Osteoblast (primary cell): ENCODE measurements at places on chromosomes 1 and 21. TPM values are rescaled to one million over a fixed set of nuclear protein-coding genes. Genes with fewer than 3 reads are reported as not detected.
A peak's percentile ranks its signal among the peaks of the same experiment; 100 is the strongest.

DNA sequence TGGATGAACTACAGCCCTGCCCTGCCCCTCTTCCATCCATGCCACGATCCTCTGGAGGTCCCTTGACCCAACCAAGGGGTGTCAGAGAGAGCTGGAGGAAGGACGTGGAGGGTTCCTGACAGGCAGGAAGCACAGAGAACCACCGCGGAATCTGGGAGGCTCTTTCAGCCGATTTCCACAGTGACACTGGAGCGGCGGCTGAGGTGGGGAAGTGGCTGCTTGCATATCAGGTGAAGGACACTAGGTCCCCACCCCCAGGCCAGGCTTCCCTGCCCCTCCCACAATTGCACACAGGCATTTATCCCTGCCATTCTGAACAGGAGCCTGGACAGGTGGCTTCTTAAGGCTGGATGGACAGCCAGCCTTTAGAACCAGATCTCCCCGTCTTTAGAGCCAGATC is 17.5 kb downstream of the LRRC71 start:
- DNase-seq, result no peak
- no peak overlapping the region for H3K27ac ChIP-seq
- no peaks in the 10 kb centered on the region for H3K27me3 ChIP-seq
- no peaks in the 10 kb centered on the region for H3K4me1 ChIP-seq
- H3K4me3 ChIP-seq, result no peak overlapping the region

Gene CR1L
- total RNA-seq, result not detected in 2 replicates

DNA sequence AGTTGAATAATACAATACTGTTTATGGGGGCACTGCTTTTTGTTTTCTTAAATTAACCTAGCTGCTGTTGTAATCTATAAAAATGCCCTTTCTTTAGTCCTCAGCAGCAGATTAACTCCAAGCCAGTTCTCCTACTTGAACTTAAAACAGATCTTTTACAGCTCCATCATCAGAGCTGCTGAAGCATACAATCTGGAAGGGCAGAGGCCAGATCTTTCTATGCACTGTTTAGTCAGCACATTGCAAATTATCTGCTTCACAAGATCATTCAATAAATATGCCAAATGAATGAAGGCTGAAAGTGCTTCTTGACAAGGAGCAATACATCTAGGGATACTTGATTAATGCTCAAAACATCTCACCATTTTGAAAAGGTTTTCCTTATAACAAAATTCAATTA is 115.8 kb downstream of the PLPPR5 start:
- no peaks in the 10 kb centered on the region for H3K36me3 ChIP-seq
- DNase-seq, result no peak
- H3K4me3 ChIP-seq, result no peak overlapping the region
- H3K4me1 ChIP-seq, result no peaks in the 10 kb centered on the region
- H3K27me3 ChIP-seq, result no peaks in the 10 kb centered on the region
- H3K27ac ChIP-seq, result no peak overlapping the region

- DNase-seq, result no peak
- no peak overlapping the region for H3K4me3 ChIP-seq
- H3K36me3 ChIP-seq, result no peaks in the 10 kb centered on the region
Measured at GRCh38 chr1:107883562-107883961, 81.4 kb downstream of the VAV3 start.

- H3K4me1 ChIP-seq, result no peaks in the 10 kb centered on the region
- DNase-seq, result no peak
- no peak overlapping the region for H3K27ac ChIP-seq
- no peak overlapping the region for H3K4me3 ChIP-seq
- H3K27me3 ChIP-seq, result no peaks in the 10 kb centered on the region
- H3K36me3 ChIP-seq, result no peaks in the 10 kb centered on the region
Measured at GRCh38 chr1:175538442-175538841, 205.0 kb downstream of the TNR start.

Gene RAD54L
- total RNA-seq, result 0.59 and 1.4 TPM in 2 replicates

Gene TCHHL1
- not detected in 2 replicates for total RNA-seq

- H3K27ac ChIP-seq, result no peak overlapping the region
- no peak overlapping the region for H3K4me3 ChIP-seq
- no peaks in the 10 kb centered on the region for H3K27me3 ChIP-seq
- no peaks in the 10 kb centered on the region for H3K4me1 ChIP-seq
Measured at GRCh38 chr1:94514095-94514727, 27.3 kb downstream of the F3 start.

DNA sequence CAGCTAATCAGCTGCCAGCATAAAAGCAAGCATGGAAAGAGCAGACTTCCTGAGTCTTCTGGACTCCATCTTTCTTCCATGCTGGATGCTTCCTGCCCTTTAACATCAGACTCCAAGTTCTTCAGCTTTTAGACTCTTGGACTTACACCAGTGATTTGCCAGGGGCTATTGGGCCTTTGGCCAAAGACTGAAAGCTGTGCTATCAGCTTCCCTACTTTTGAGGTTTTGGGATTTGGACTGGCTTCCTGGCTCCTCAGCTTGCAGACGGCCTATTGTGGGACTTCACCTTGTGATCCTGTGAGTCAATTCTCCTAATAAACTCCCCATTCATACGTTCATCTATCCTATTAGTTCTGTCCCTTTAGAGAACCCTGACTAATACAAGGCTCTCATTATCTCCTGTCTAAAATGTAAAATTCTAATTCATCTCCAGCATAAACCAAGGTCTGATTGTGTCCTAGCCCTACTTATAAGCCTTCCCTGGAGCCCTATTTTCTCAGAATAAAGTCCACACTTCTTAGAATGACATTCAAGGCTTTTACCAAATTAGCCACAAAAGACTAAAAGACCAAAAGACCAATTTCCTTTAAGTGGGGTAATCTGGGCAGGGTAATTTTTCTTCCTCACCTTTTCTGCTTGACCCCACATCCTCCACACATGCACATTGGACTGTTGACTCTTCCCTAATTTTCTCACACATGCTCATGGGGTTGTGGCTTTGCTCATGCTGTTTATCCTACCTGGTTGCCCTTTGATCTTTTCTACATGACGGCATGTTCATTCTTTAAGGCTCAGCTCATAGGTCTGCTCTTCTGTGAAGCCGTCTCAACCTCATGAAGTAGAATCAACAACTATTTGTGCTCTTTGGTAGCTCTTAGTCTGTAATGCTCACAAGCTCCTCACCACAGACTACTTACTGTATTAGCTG is 18.1 kb upstream of the ENAH start:
- no peaks in the 10 kb centered on the region for H3K4me1 ChIP-seq
- H3K27ac ChIP-seq, result no peak overlapping the region
- H3K27me3 ChIP-seq, result no peaks in the 10 kb centered on the region

- peaks cover 3% of the 10 kb centered on the region for H3K36me3 ChIP-seq
- no peak for DNase-seq
- H3K4me1 ChIP-seq, result peaks cover 54% of the 10 kb centered on the region
- H3K27ac ChIP-seq, result peak overlapping the region; percentile 99
Measured at GRCh38 chr21:41926807-41927171, 27.0 kb downstream of the C2CD2 start.

- peaks cover 3% of the 10 kb centered on the region for H3K4me1 ChIP-seq
- H3K27me3 ChIP-seq, result no peaks in the 10 kb centered on the region
- DNase-seq, result no peak
- no peak overlapping the region for H3K4me3 ChIP-seq
Measured at GRCh38 chr1:31020007-31020790, 45.3 kb downstream of the PUM1 start.

DNA sequence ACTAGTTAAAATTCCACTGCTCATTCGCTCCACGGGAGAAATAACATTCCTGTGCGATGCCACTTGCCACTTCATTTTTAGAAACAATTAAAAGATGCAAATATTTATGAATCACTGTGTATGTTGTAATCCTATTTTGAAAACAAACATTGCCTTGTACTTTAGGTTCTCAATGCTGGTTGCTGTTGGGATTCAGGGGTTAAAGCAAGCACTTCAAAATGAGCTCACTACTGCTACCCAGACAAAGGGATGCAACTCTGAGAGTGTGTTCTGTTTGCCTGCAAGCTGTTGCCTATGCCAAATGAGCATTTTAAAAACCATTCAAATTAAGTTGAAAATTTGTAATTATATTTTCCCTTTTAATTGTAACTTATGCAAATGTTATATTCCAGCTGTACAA is 87.5 kb downstream of the RWDD3 start:
- no peaks in the 10 kb centered on the region for H3K4me1 ChIP-seq
- no peak overlapping the region for H3K4me3 ChIP-seq
- no peak overlapping the region for H3K27ac ChIP-seq
- H3K27me3 ChIP-seq, result no peaks in the 10 kb centered on the region
- no peaks in the 10 kb centered on the region for H3K36me3 ChIP-seq
- DNase-seq, result no peak

DNA sequence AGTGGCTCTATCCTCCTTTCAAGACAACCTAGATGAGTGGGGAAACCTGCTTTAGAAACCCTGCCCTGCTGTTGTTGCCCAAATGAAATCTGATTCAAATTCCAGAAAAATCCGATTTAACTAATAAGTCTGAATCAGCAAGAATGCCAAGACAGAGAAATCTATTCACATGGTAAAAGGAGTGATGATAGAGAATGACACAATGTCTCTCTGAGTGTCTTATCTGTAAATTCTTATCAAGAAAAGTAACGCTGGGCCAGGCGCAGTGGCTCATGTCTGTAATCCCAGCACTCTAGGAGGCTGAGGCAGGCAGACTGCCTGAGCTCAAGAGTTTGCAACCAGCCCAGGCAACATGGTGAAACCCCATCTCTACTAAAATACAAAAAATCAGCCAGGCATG is 13.7 kb upstream of the GUCA2A start:
- peaks cover 7% of the 10 kb centered on the region for H3K36me3 ChIP-seq
- H3K4me3 ChIP-seq, result no peak overlapping the region
- H3K27me3 ChIP-seq, result no peaks in the 10 kb centered on the region
- DNase-seq, result peak; percentile 2

DNA sequence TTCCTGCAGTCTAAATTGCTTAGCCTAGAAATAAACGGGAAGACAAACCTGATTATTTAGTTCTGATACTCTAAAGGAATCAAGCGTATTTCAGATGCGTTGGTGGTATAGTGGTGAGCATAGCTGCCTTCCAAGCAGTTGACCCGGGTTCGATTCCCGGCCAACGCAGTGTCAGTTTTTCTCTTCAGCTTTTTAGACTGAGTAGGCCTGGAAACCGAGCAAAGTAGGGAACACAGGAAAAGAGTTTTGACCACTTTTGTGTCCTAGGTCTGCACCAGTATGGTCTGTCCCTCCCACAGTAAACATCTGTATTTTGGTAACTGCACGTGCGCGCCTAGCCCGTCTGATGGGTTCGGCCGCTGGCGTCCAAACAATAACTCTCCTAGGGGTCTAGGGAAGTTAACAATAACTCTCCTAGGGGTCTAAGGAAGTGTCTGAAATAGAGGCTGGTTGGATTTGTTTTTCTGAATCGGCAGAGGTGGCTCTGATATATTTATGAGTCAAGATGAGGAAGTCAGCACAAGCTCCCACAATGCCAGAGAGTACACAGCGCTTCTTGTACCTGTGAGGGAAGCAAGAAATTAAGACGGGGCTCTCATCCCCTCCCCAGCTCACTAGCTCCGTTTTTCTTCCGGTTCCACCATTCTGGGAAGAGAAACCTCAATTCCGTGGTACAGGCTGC is 15.6 kb upstream of the HJV start:
- peak overlapping the region; percentile 94 for H3K27ac ChIP-seq
- peaks cover 13% of the 10 kb centered on the region for H3K4me1 ChIP-seq
- no peaks in the 10 kb centered on the region for H3K27me3 ChIP-seq
- no peaks in the 10 kb centered on the region for H3K36me3 ChIP-seq

Gene SPRR2E
- total RNA-seq, result not detected in 2 replicates

GRCh38 chr1:173222149-173223030 is 15.3 kb upstream of the TNFSF4 start:
- no peaks in the 10 kb centered on the region for H3K27me3 ChIP-seq
- no peak overlapping the region for H3K27ac ChIP-seq
- no peaks in the 10 kb centered on the region for H3K36me3 ChIP-seq
- H3K4me3 ChIP-seq, result no peak overlapping the region

- no peaks in the 10 kb centered on the region for H3K36me3 ChIP-seq
- no peak for DNase-seq
- H3K4me1 ChIP-seq, result peaks cover 5% of the 10 kb centered on the region
- H3K27me3 ChIP-seq, result no peaks in the 10 kb centered on the region
- H3K27ac ChIP-seq, result no peak overlapping the region
Measured at GRCh38 chr1:86508583-86508969, 38.3 kb upstream of the CLCA4 start.

Gene L1TD1
- total RNA-seq, result 0.29 TPM in 1 of 2 replicates, not detected in the other

- H3K36me3 ChIP-seq, result no peaks in the 10 kb centered on the region
- peaks cover 5% of the 10 kb centered on the region for H3K27me3 ChIP-seq
- H3K4me3 ChIP-seq, result no peak overlapping the region
- DNase-seq, result no peak
Measured at GRCh38 chr21:42463861-42464515, 32.0 kb downstream of the RSPH1 start.

GRCh38 chr1:230292689-230293389 is 133.3 kb downstream of the PGBD5 start:
- H3K27ac ChIP-seq, result no peak overlapping the region
- H3K27me3 ChIP-seq, result peaks cover 6% of the 10 kb centered on the region
- DNase-seq, result peak; percentile 50
- H3K36me3 ChIP-seq, result no peaks in the 10 kb centered on the region

DNA sequence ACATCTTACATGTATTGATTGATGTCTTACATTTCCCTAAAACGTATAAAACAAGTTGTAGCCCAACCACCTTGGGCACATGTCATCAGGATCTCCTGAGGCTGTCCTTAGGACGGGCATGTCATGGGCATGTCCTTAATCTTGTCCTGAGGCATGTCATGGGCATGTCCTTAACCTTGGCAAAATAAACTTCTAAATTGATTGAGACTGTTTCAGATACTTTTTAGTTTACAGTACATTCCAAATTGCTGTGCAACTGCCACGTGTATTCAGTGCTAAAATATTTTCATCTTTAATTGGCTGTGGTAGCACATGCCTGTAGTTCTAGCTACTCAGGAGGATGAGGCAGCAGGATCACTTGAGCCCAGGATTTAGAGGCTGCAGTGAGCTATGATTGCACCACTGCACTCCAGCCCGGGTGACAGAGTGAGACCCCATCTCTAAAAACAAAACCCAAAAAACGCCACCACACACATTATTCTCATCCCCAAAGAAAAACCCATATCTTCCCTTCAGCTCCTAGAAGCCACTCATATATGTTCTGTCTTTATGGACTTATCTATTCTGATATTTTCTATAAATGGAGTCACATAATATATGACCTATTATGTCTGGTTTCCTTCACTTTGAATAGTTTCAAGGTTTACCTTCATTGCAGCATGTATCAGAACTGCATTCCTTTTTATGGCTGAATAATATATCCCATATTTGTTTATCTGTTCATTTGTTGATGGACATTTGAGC is 96.0 kb upstream of the BTG3 start:
- H3K27ac ChIP-seq, result no peak overlapping the region
- no peaks in the 10 kb centered on the region for H3K27me3 ChIP-seq
- no peaks in the 10 kb centered on the region for H3K4me1 ChIP-seq
- H3K36me3 ChIP-seq, result no peaks in the 10 kb centered on the region

GRCh38 chr21:34754690-34755647 is 86.2 kb downstream of the CLIC6 start:
- H3K27me3 ChIP-seq, result no peaks in the 10 kb centered on the region
- no peak overlapping the region for H3K27ac ChIP-seq
- no peak for DNase-seq
- H3K4me3 ChIP-seq, result no peak overlapping the region
- H3K36me3 ChIP-seq, result no peaks in the 10 kb centered on the region

GRCh38 chr1:31595836-31596736 is 19.8 kb downstream of the TINAGL1 start:
- H3K27ac ChIP-seq, result no peak overlapping the region
- H3K4me3 ChIP-seq, result no peak overlapping the region
- H3K4me1 ChIP-seq, result no peaks in the 10 kb centered on the region
- H3K27me3 ChIP-seq, result no peaks in the 10 kb centered on the region
- H3K36me3 ChIP-seq, result no peaks in the 10 kb centered on the region
- no peak for DNase-seq

- no peak overlapping the region for H3K27ac ChIP-seq
- peak; percentile 68 for DNase-seq
- H3K4me1 ChIP-seq, result peaks cover 7% of the 10 kb centered on the region
- H3K4me3 ChIP-seq, result no peak overlapping the region
- H3K27me3 ChIP-seq, result no peaks in the 10 kb centered on the region
- no peaks in the 10 kb centered on the region for H3K36me3 ChIP-seq
Measured at GRCh38 chr1:81304187-81304586, 496.5 kb upstream of the ADGRL2 start.

Gene AKR7A3
- 0.72 and 1.2 TPM in 2 replicates for total RNA-seq
